Activated CD4-positive, alpha-beta T cell treated with anti-CD3 and anti-CD28 coated beads, Interleukin-2, amount 50 U/mL, for 1 hour (primary cell): ENCODE measurements at places on chromosomes 4 and X.
A peak's percentile ranks its signal among the peaks of the same experiment; 100 is the strongest.

DNA sequence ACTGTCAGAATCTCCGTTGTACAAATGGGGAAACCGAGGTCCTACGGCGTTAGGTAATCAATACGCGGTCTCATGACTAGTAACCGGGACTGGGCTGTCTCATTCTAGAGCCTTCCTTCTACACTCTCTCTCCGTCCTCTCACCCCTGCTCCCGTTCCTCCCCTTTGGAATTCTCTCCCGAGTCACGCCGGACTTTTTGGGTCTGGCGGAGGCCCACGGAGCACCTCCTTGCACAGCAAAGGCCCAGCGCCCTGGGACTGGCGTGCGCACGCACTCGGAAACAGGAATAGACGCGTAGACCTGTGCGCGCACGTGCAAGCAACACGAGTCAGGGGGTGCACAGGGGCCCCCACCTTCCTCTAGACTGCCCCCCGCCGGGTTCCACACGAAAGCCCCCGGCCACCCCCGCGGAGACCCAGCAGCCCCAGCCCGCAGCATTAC lies 361 bp downstream of the QDPR start:
- DNase-seq = peak; percentile 38

- DNase-seq = no peak
These were observed 37.1 kb downstream of the SMARCAD1 start for GRCh38 chr4:94244829-94245185.

- no peak for DNase-seq
These were observed 107.6 kb upstream of the SRD5A3 start for GRCh38 chr4:55238407-55238806.

DNA sequence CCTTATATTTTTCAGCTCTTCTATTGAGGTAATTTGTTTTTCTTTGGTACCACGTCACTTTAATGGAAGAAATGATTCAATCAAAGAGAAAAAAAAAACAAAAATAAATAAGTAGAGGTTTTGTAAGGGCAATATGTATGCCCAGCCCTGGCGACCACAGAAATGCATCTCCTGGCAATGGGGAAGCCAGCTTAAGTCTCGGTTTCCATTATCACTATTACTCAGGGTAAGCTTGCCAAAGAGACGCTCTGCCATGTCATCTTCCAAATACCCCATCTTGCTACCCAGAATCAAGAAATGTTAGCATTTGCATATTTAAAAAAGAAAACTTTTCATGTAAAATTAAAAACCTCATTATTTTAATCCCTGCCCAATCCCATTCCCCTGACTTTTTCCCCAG lies 68.8 kb downstream of the FAM47C start:
- no peak for DNase-seq

- DNase-seq = no peak
These were observed 29.9 kb downstream of the DKK2 start for GRCh38 chr4:107006218-107006617.

GRCh38 chrX:136735601-136736000 lies 45.1 kb downstream of the ARHGEF6 start:
- DNase-seq = no peak

DNA sequence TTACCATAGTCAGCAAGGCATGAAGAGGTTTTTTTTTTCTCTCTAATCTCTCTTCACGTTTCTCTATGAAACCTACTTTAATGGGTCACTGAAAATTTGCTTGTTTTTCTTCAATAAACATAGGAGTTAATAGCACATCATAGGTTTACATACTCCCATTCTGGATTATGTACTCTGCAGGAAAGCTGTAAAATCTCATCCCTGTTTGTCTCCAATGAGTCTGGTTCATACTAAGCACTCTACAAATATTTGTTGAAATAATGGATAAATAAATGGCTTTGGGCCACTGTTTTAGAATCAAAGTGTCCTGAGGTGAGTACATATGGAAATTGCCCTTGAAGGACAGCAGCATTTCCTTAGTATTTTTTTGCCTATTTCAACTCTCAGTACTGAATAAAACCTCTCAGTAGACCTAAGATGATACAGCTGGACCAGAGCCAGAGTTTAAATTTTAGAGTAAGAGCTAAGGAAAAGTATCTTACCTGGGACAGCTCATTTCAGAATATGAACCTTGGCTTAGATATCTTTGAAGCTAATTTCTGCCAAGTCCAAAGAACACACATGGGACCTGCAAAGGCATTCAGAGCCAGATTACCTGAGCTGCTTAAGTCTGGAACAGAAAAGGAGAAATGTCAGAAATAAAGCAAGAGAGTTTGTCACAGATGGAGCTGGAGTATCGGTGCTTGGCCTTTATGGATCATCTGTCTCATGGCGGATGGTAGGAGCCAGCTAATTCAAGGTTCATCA lies 34.4 kb downstream of the PF4 start:
- DNase-seq = no peak

- DNase-seq = no peak
These were observed 3.0 kb downstream of the NLGN3 start for GRCh38 chrX:71147496-71148277.

DNA sequence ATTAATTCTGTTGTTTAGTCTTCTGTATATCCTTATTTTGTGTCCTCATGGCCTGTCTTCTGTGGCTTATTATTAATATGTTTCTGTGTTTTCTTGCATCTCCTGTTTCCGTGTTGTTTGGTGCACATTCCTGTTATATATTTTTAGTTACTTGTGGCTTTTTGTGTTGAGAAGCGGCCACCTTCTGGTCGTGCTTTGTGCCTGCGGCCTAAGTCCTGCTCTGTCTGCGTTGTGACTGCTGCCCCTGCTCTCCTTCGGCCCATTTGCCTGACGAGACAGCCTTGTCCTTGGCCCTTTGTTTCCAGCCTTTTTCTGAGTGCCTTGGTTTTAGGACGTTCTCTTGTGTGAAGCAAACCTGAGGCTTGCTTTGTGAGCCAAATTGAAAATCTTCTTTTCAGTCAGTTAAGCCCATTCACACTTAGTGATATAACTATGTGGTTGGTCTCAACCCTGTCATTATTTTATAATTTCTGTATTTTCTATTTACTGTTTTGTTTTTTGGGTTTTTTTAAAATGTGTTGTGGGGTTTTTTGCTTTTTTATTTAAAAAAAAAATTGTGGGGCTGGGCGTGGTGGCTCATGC lies 43.8 kb downstream of the TNIP2 start:
- no peak for DNase-seq

DNA sequence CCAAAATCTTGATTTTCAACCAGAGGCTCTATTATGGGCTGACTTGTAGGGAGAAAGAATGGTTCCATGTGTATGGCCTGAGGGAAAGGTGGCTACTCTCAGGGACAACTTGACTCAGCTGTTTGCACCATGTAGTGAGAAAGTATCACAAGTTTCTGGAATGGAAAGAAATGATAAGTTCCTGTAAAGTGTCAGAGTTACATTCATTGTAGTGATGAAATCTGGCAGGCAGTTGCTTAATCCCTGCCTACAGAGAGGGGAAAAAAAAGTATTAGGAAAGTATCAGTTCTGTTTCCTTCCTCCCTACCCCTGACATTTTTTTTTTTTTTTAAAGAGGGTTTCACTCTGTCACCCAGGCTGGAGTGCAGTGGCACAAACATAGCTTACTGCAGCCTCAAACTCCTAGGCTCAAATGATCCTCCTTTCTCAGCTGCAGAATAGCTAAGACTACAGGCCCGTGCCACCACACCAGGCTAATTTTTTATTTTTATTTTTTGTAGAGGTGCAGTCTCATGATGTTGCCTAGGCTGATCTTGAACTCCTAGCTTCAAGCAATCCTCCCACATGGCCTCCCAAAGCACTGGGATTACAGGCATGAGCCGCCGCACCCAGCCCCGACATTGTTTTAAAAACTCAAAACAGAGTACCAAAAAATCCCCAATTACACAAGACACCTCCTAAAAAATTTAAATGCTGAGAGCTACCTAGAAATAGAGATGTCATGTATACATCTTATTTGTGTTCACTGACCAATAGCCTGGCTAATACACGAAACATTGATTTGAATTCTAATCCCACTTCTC lies 4.8 kb upstream of the FBXL5 start:
- no peak for DNase-seq

GRCh38 chr4:173025131-173025530 lies 143.5 kb upstream of the GALNT7 start:
- no peak for DNase-seq
